ENCODE measurements at places on chromosomes 16 and 17.

DNA sequence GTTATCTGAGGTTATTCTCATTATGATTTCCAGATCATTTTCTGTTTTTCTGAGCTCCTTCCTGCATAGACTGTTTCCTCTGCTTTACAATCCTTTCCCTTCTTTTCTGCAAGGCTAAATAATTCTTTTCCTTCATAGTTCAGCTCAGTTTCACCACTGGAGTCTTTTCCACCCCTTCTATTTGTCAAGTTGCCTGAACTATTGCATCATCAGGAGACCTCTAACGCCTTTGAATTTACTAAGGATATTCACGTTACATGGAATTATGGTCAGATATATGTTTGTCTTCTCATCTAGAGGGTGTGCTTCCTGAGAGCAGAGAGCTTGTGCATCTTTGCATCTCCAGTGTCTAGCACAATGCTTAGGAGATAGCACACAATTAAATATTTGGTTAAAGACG lies 140.4 kb upstream of the CA10 start:
- no peak for DNase-seq

- DNase-seq = no peak
These were observed 10.9 kb downstream of the ANKS3 start for GRCh38 chr16:4723071-4723767.

DNA sequence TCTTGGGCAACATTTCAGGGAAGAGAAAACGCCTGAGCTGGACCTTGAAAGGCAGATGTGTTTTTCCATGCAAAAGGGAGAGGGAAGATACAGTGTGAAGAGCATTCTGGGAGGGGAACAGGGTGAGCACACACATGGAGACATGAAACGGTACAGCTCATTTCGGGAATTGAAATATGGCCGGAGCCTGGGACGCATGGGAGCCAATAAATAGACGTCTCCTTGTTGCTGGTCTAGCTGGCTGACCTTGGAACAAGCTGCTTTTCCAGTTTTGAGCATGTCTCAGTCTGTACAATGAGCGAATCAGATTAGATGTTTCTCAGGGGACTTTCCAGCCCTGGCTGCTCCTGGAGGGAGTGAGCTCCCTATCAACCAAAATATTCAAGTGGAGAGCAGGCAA lies 63.6 kb downstream of the ASIC2 start:
- no peak for DNase-seq

DNA sequence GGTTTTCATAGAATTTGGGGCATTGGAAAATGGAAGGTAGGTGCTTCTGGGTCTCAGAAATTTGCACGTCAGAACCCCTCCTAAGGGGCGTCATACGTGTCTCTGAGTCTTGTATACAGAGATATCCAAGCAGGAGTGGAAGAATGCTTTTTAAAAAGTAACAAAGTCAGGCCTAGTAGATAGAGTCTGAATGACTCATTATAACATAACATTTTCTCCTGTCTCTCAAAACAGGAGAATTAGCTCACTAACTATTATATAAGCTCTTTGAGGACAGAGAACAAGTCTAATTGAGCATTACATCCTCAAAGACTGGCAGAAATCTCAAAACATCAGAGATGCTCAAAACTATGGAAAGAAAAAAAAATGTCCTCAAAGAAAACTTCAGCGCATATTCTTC lies 86.1 kb upstream of the CCL2 start:
- no peak for DNase-seq

DNA sequence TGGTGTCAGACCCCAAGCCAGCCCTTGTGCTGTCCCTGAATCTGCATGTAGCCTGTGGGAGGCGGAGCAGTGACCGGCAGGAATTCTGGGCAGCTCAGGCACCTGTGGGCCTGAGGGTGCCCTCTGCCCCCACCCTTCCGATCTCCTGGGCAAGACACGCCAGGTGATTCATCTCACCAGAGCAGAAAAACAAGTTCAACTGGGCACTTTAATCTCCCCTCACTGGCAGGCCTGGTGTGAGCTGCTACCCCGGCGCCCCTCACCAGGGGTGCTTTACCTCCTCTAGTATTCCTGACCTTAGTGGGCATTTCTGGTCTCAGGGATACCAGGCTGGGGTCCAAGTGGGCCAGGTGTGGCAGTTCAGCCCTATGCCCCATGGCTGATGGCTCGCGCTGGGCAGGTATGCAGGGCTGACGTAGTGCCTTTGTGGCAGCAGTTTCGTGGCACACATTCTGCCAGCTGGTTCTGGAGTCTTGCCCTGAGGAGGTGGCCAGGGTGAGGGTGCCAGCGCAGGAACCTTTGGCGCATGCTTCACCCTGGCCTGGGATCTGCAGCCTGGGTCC lies 6.0 kb downstream of the ERBB2 start:
- DNase-seq = no peak

DNA sequence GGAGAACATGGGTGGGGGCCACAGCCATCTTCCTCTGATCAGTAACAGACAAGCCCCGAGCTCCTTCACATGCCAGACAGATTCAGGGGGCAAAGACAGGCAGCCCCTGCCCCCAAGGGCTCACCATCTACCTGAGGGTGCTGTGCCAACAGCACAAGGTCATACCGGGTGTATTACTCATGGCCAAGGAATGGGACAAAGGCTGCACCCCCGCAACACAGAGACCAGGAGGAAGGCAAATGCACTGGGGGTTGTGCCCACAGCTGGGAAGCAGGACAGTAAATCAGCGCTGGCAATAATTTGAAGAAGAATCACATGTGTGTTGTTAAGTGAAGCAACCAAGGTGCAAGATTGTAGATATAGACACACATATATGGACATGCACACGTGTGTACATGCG lies 137.1 kb downstream of the C16orf95 start:
- DNase-seq = no peak

DNA sequence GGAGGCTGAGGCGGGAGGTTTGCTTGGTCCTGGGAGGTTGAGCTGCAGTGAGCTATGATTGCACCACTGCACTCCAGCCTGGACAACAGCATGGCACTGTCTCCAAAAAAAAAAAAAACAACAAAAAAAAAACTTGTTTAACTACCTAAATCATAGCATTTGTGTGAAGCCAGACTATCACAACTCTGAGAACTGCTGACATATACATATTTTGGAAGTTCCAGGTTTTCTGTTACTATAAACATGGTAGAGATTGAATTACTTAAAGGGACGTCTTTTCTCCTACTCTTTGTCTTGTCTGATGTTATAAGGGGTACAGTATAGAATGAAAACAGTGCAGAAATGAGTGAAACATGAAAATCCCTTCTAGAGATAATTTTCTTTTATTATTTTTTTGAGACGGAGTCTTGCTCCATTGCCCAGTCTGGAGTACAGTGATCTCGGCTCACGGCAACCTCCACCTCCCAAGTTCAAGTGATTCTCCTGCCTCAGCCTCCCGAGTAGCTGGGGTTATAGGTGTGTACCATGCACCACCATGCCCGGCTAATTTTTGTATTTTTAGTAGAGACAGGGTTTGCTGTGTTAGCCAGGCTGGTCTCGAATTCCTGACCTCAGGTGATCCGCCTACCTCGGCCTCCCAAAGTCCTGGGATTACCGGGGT lies 18.4 kb downstream of the ABCC1 start:
- DNase-seq = no peak

- no peak for DNase-seq
These were observed 98.4 kb downstream of the BMERB1 start for GRCh38 chr16:15532825-15533224.

GRCh38 chr17:18877104-18877645 lies 19.2 kb downstream of the PRPSAP2 start:
- no peak for DNase-seq

GRCh38 chr17:40963838-40964237 lies 2.9 kb downstream of the KRT39 start:
- no peak for DNase-seq

DNA sequence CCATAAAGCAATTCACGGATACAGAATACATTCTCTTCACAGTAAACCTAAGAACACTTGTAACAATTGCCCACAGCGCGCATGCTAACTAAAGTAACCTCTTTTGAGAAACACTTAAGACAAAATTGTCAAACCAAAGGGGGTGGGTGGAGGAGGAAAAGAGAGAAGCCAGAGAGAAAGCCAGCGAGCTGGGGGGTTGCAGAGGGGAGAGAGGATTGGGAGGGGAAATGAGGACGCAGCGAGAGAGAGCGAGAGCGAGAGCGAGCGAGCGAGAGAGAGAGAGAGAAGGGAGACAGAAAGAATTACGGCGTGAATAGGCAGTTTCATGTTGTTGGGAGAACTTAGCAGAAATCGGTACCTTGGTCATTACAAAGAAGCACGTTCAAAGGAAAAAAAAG lies 1.6 kb upstream of the HOXB7 start:
- no peak for DNase-seq

- no peak for DNase-seq
These were observed 26.8 kb downstream of the KATNIP start for GRCh38 chr16:27576729-27577128.

DNA sequence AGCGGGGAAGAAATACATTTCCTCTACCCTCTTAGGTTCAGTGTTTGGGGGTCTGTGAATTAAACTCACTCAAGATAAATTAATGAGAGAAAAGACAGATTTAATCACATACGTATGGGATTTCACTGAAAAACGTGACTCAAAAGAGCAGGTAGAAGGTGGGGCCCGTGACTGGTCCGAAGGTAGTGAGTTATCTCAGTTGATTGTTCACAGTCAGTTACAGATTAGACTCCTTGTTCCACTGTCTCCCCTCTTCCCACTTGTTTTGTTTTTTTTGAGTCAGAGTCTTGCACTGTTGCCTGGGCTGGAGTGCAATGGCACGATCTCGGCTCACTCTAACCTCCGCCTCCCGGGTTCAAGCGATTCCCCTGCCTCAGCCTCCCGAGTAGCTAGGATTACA lies 301.2 kb downstream of the SEC14L1 start:
- no peak for DNase-seq

- no peak for DNase-seq
These were observed at the start of gene KRT222 for GRCh38 chr17:40664582-40665333. KRT222 (minus strand) TSS chr17:40665177; CDS start chr17:40665099, 78 bp downstream.

DNA sequence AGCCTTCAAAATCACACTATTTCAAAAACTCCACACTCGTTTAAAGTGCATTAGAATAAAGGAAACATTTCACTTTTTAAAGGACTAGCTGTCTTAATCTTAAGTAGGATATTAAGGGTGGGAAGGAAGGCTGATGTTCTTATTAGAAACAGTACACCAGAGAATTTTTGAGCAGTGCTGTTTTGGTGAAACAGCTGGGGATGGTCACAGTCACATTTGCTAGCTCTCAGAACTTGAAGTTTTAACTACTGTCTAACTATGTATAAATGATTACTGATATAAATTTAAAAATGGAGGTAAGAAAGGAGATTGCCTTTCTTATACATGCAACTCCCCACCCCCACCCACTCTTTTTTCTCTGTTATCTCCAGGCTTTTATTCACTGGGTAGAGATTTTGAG lies 38.5 kb upstream of the SLC5A11 start:
- DNase-seq = no peak

DNA sequence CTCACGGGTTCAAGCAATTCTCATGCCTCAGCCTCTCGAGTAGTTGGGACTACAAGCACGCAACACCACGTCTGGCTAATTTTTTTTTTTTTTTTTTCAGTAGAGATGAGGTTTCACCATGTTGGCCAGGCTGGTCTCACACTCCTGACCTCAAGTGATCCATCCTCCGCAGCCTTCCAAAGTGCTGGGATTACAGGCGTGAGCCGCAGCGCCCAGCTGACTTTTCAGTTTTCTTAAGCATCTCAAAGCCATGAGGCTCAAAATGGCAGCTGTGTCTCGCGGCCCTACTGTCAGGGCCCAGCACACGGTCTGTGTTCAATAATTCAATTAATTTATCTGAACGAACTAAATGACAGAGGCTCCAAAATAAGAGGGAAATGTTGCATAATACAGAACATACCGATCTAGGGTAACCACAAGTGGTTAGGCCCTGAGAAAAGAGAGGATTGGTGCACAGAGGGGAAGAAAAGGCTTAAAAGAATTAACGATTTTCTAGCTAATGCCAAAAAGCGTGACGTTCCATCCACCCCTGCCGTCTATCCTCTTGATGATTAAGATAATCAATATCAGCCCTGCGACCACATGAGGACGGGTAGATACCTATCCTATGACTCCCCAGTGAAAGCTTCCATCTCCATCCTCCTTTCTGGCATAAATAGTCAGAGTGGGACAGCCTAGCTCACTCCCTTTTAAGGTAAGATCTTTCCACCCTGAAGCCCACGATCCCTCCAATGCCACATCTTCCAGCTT lies 136.9 kb downstream of the SLC39A11 start:
- DNase-seq = no peak

DNA sequence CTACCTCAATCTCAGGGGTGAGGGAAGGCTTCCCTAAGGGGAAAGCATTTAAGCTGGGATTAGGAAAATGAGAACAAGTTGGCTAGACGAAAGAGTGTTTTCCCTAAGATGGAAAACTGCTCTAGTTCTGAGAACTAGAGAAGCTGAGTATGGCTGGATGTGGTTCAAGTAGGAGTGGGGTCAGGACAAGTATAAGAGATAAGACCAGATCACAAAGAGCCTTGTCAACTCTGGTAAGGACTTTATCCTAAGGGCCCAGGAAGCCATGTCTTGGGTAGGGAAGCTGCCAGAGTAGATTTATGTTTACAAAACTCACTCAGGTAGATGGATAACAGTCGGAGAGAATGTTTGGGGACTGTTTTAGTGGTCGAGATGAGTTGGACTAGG lies 1.7 kb downstream of the ANKS4B start:
- DNase-seq = no peak

DNA sequence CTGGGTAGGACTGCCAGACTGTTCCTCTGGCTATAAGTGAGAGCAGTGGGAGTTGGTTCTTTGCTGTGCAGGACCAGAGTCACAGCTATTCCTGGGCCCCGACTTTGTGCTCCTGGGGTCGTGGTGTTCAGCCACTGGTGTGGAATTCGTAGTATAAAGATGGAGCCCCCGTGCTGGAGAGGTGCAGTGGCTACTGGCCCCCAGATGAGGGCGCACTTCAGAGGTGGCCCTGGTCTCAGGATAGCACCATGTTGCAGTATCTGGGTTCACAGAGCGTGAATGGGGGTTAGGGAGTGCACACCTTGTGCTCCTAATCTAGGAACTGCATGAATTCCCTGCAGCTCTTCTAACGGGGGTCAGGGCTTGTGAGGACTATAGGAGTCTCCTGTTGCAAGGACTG lies 21.1 kb downstream of the TANC2 start:
- DNase-seq = no peak

GRCh38 chr17:44376124-44376523 lies 12.5 kb upstream of the FAM171A2 start:
- no peak for DNase-seq

Measured in activated CD4-positive, alpha-beta memory T cell treated with anti-CD3 and anti-CD28 coated beads, Interleukin-2, amount 10 ng/mL, durations not matched to agents 7 days and 5 days (primary cell).